ENCODE measurements at places on chromosomes 13 and 19. TPM values are rescaled to one million over a fixed set of nuclear protein-coding genes. Genes with fewer than 3 reads are reported as not detected.

ZNF69 gene
- 25.4 TPM for total RNA-seq

CEBPA gene
- 3.7 TPM for total RNA-seq

NCCRP1 gene
- 1.9 TPM for total RNA-seq

DNA sequence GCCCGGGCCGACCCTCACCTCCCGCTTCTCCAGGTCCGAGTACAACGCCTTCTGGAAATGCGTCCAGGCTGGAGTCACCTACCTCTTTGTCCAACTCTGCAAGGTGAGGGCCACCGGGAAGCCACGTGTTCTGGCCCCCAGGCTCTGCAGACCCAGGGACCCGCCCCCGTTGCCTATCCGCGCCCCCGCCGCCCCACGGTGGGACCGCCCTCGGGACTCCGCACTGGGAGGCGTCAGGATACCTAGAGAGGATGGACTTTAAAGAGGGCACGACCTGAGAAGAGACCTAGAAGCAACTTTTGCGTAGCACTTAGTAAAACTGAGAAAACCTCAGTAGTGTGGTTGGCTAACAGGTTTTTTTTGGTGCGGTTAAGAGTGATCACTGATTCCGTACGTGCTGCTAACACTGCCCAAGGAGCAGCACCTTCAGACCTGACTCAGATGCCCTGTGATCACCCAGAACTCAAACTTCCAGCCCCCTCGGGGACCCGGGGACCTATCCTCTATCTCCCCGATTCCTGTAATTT is 492 bp downstream of the TMEM147 start:
- H3K4me3 ChIP-seq: peak overlapping the region; percentile 97
- peaks cover 6% of the 10 kb centered on the region for H3K4me1 ChIP-seq
- no peak overlapping the region for H3K27ac ChIP-seq
- H3K27me3 ChIP-seq: no peaks in the 10 kb centered on the region

DNA sequence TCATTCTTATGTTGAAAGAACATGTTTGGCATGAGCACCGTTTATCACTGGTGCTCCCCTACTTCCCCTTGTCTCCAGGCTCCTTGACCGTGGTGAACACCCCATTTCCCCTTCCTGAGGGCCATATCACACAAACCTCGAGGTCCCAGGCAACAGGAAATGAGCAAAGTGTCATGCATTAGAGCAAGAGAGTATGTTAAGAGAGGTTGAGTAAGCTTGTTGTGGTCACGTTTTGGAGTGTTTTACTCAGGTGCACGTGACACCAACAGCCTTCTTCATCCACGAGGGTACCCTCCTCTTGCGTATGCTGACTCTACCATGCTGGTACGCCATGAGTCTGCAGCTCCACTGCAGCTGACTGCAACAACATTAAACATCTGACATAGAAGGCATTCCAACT is 482.2 kb upstream of the NBEA start:
- no peaks in the 10 kb centered on the region for H3K4me1 ChIP-seq
- H3K4me3 ChIP-seq: no peak overlapping the region
- no peak overlapping the region for H3K27ac ChIP-seq
- H3K36me3 ChIP-seq: no peaks in the 10 kb centered on the region
- H3K27me3 ChIP-seq: no peaks in the 10 kb centered on the region

- peaks cover 8% of the 10 kb centered on the region for H3K4me1 ChIP-seq
- peak; percentile 37 for DNase-seq
- peaks cover 20% of the 10 kb centered on the region for H3K36me3 ChIP-seq
- H3K27ac ChIP-seq: no peak overlapping the region
These were observed 88.1 kb downstream of the FLT1 start for GRCh38 chr13:28406733-28407266.

GRCh38 chr13:32585550-32586079 is 637 bp upstream of the PDS5B start:
- DNase-seq: peak; percentile 36
- no peaks in the 10 kb centered on the region for H3K36me3 ChIP-seq
- H3K4me3 ChIP-seq: peak overlapping the region; percentile 79
- no peak overlapping the region for H3K27ac ChIP-seq

DNA sequence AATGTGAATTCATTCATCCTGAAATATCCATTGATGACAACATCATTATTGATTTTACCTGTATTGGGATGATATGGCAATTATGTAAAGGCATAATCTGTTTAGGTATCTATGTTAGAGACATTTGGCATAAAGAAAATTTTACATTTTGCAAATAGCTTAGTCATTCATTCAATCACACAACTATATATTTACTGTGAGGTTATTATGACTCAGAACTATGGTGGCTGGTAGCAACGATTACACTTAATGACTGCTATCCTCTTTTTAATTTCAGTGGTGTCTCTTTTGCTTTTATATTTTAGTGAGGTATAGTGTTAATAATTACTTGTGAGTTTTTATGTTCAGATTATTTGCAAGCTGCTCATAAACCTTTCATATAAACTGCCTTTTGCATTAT is 955.9 kb downstream of the SLITRK6 start:
- no peak overlapping the region for H3K4me3 ChIP-seq
- no peak for DNase-seq
- H3K27me3 ChIP-seq: no peaks in the 10 kb centered on the region
- no peaks in the 10 kb centered on the region for H3K4me1 ChIP-seq

- H3K27me3 ChIP-seq: no peaks in the 10 kb centered on the region
- H3K36me3 ChIP-seq: no peaks in the 10 kb centered on the region
- H3K27ac ChIP-seq: no peak overlapping the region
- H3K4me3 ChIP-seq: no peak overlapping the region
- no peaks in the 10 kb centered on the region for H3K4me1 ChIP-seq
These were observed 35.2 kb upstream of the MIR17HG start for GRCh38 chr13:91312324-91312723.

DNA sequence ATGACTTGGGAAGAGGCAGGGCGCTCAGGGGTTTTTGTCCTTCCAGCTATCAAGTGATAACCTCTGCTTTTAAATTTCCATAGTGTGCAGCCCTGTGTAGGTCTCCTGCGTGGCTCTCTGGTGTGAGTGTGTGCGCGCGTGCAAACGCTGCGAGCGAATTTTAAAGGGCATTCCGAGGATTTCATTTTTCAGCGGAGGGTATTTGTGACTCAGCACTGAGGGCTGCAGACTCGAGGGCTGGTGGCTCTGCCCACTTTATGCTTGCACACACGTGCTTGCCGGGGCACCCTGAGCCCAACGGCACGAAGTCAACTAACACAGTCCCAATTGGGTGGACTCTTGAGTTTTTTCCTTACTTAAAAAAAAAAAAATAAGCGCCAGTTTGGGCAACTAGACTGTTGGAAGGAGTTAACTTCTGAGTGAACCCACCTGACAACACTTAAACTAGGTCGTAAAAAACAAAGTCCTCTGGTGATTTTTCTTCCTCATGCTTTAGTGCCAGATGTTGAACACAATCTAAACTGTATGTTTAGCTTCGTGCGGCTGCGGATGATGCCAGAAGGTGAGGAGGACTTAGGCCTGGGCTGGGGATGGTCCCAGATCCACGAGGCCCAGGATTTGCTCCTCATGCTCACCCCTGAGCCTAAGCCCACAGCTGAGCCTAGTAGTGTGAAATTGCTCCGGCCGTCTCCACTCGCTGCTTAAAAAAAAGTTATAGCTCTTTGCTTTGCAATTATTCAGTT is 2.1 kb downstream of the FGF9 start:
- no peaks in the 10 kb centered on the region for H3K36me3 ChIP-seq
- no peak overlapping the region for H3K27ac ChIP-seq
- peak overlapping the region; percentile 77 for H3K4me3 ChIP-seq

DNA sequence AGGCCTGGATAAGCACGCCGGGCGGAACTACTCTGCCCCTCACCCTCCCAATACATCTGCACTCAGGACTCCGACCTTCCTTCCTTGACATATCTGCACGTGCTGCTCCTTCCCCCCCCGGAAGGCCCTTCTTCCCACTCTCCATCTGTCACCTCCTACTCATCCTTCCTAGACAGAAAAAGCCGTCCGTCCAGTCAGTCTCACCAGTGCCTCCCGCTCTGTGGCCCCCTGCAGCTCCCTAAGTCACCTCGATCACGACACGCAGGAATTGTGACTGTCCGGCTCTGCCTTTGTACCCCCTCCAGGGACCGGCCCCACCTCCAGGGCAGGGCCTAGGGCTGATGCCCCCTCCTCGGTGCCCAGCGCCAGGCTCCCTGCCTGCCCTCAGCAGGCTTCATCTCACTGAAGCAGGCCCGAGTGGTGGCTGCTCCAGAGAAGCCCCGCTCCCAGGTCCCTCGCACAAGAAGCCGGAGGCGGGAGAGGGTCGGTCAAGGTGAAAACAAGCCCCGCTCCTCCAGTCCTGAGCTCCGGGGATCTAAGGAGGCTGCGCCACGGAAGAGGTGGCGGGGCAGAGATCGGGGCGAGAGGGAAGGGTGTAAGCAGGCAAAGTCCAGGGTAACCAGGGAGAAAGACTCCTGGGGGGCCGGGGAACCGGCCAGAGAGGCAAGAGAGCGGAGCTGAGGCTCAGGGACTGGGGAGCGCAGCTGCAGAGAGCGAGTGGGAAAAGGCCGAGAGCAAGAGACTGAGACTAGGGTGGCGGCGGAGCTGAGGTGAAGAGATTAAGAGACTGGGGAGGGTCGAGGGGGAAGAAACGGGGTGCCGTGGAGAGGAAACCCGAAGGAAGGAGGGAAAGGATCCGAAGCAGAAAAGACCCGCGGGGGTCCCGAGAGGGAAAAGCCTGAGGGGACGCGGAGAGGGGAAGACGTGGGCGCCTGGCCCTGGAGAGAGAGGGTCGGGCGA is 1.1 kb downstream of the PPP6R1 start:
- no peak for DNase-seq
- peaks cover 12% of the 10 kb centered on the region for H3K4me1 ChIP-seq
- H3K36me3 ChIP-seq: peaks cover 5% of the 10 kb centered on the region
- no peak overlapping the region for H3K27ac ChIP-seq

GRCh38 chr19:47002853-47003610 is 16.6 kb upstream of the NPAS1 start:
- DNase-seq: no peak
- peaks cover 21% of the 10 kb centered on the region for H3K36me3 ChIP-seq
- H3K27me3 ChIP-seq: no peaks in the 10 kb centered on the region
- no peaks in the 10 kb centered on the region for H3K4me1 ChIP-seq
- H3K4me3 ChIP-seq: no peak overlapping the region
- H3K27ac ChIP-seq: no peak overlapping the region

DNA sequence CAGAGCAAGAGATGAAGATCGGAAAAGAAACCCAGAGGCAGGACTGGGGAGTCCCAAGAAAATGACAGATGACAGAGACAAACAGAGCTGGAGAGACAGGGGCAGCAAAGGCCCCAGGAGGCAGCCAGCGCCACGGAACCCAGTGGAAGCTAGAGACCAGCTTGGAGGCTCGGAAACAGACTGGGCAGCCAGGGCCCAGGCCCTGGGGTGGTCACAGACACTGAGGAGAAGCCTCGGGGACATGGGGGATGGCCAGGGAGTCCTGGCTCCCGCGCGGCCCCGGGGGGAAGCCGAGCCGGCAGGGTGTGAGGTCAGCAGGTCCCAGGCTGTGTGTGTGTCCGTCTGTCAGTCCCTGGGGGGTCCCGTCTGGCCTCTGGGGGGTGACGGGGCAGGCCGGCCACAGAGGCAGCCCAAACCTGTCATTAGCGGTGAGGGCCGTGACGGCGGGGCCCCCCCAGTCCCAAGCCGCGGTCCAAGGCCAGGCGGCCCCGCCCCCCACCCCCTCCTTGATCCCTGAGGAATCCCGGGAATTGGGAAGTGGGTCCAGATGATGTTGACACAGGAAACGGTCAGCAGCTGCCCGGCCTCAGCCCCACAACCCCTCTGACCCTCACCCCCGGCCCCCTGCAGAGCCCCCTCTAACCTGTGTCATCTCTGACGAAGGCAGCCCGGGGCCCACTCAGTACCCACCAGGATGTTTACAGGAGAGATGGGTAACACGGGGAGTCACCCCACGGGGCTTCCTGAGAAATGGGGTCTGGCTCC is 2.5 kb upstream of the TMEM190 start:
- no peaks in the 10 kb centered on the region for H3K36me3 ChIP-seq
- no peak overlapping the region for H3K27ac ChIP-seq
- H3K4me3 ChIP-seq: peak overlapping the region; percentile 51
- no peaks in the 10 kb centered on the region for H3K4me1 ChIP-seq

DNA sequence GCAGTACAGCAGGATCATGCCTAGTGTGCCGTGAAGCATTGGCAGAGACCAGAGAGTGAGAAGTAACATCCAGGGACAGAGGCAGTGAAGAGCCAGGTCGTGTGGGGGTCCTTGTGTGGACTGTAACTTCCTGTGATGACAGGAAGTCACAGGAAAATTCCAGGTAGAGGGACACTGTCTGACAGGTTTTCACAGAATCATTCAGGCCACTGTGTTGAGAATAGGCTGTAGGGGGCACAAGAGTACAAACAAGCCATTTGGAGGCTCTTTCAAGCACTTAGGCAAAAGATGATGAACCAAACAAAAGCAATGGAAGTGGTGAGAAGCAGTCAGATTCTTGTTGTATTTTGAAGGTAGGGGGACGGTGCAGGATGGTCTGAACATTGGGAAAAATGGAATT is 46.4 kb downstream of the N4BP2L1 start:
- no peak overlapping the region for H3K4me3 ChIP-seq
- peaks cover 16% of the 10 kb centered on the region for H3K36me3 ChIP-seq
- DNase-seq: peak; percentile 52

GRCh38 chr13:79340490-79340889 is 65.6 kb downstream of the RBM26 start:
- H3K27ac ChIP-seq: no peak overlapping the region
- no peak for DNase-seq
- no peaks in the 10 kb centered on the region for H3K27me3 ChIP-seq
- H3K36me3 ChIP-seq: peaks cover 78% of the 10 kb centered on the region
- H3K4me1 ChIP-seq: no peaks in the 10 kb centered on the region
- H3K4me3 ChIP-seq: no peak overlapping the region

DNA sequence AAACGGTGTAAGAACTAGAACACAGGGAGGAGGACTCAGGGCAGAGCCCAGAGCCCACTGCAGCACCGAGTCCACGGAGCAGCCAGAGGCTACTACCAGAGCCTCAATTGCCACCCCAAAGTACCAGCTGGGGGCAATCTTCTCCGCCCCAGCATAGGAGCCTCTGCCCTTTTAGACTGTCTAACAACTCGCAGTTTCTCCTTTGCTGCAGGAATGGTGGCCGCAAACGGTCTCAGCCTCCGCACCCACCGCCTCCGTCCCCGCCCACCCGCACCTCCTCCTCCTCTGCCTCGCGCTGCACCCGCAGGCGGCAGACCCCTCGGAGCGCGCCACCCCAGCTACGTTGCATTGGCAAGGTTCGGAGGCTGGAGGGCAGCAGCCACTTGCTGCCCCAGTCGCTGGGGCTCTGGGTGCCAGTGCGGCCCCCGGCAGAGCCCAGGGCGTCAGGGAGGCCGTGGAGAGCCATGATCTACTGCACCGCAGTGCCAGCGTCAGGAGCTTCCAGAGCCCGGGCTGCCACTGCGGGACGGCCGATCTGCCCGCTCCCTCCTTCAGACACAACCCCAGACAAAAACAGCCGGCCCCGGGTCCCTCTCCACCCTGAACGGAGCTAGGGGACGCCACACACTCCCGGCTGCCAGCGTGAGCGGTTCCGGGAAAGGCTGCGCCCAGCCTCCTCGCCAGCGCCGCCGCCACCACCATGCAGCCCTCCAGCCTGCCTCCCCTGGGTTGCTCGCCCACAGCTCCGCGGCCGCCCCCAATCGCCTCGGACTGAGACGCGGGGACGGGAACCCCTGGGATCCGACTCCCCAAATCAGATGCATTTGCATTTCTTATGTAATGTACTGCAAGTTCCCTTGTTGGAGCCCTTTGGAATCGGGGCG is 1.8 kb downstream of the FGF14 start:
- H3K27me3 ChIP-seq: peaks cover 12% of the 10 kb centered on the region
- H3K36me3 ChIP-seq: no peaks in the 10 kb centered on the region
- peak overlapping the region; percentile 86 for H3K4me3 ChIP-seq

GRCh38 chr19:5376928-5377327 is 36.3 kb upstream of the PTPRS start:
- peak overlapping the region; percentile 63 for H3K4me3 ChIP-seq
- H3K36me3 ChIP-seq: peaks cover 4% of the 10 kb centered on the region
- no peaks in the 10 kb centered on the region for H3K27me3 ChIP-seq
- no peaks in the 10 kb centered on the region for H3K4me1 ChIP-seq
- DNase-seq: no peak

GRCh38 chr13:99043831-99044231 is 66.0 kb upstream of the DOCK9 start:
- H3K4me3 ChIP-seq: no peak overlapping the region
- no peaks in the 10 kb centered on the region for H3K4me1 ChIP-seq
- H3K36me3 ChIP-seq: no peaks in the 10 kb centered on the region
- H3K27me3 ChIP-seq: no peaks in the 10 kb centered on the region

All from H9 (cell line).